ENCODE measurements at places on chromosomes 7 and 10. TPM values are rescaled to one million over a fixed set of nuclear protein-coding genes. Genes with fewer than 3 reads are reported as not detected.

- no peak for DNase-seq
These were observed 23.1 kb downstream of the ZC3HAV1 start for GRCh38 chr7:139086454-139086853.

DNA sequence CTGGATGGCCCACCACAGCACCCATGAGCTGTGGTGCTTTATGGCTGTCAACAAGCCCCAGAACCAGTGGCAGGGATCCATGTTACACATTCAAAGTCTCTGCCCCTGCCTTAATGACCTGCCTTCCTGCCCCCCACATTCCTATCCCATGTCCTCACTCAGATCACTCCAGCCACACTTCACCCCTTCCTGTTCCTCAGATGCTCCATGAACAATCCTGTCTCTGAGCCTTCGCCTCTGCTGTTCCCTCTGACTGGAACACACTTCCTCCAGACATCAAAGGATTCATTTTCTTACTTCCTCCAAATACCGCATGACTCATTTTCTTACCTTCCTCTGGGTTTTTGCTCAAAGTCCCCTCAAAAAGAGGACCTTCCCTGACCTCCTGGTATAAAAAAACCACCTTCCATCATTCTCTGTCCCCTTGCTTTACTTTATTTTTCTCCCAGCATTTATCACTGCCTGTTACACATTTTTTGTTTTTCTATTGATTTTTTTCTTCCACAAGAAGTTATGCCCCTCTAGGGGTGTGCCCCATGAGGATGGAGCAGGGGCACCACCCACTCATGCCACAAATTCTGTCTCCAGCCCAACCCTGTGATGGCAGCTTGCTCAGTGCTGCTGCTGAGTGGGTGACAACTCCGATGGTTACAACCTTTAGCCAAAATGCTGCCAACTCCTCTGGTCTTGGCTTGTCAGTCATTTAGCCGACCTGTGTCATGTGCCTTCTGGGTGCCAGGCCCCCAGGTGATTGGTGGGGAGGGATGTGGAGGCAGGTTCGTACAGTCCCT, 18.2 kb downstream of the COL13A1 start:
- DNase-seq, result no peak

DNAJC12 gene
- polyA plus RNA-seq, result not detected

AKR1D1 gene
- polyA plus RNA-seq, result not detected

OR2A42 gene
- not detected for polyA plus RNA-seq

- DNase-seq, result no peak
These were observed 37.7 kb downstream of the MTURN start for GRCh38 chr7:30172451-30172850.

ITIH2 gene
- polyA plus RNA-seq, result not detected

TBXAS1 gene
- polyA plus RNA-seq, result 0.57 TPM

GRCh38 chr7:105055621-105056020, 41.6 kb downstream of the KMT2E start:
- no peak for DNase-seq
